ENCODE measurements at places on chromosomes 7 and 10. TPM values are rescaled to one million over a fixed set of nuclear protein-coding genes. Genes with fewer than 3 reads are reported as not detected.

FKBP6 gene
- not detected for total RNA-seq

TFEC gene
- total RNA-seq: not detected

CACNA2D1 gene
- not detected for total RNA-seq

TSC22D4 gene
- 36.0 TPM for total RNA-seq

EVX1 gene
- not detected for total RNA-seq

HOXA10 gene
- total RNA-seq: 3.9 TPM

DNAJC12 gene
- 9.5 TPM for total RNA-seq

RPEL1 gene
- not detected for total RNA-seq

SSC4D gene
- total RNA-seq: 0.42 TPM

TUBB8 gene
- total RNA-seq: not detected

PCBD1 gene
- 40.3 TPM for total RNA-seq

GIMAP1 gene
- total RNA-seq: not detected

ICA1 gene
- total RNA-seq: 26.3 TPM

UCMA gene
- not detected for total RNA-seq

FBXL15 gene
- total RNA-seq: 11.1 TPM

ARF5 gene
- total RNA-seq: 133 TPM

ITPRID1 gene
- not detected for total RNA-seq

OR2A42 gene
- not detected for total RNA-seq

MET gene
- 129 TPM for total RNA-seq

GIMAP7 gene
- not detected for total RNA-seq

VIPR2 gene
- not detected for total RNA-seq

TUBAL3 gene
- 0.22 TPM for total RNA-seq

LRRC18 gene
- not detected for total RNA-seq

FAM24B gene
- total RNA-seq: 17.1 TPM

SCART1 gene
- 1.3 TPM for total RNA-seq

TMEM168 gene
- total RNA-seq: 32.5 TPM

MACC1 gene
- total RNA-seq: 0.14 TPM

PDZD7 gene
- total RNA-seq: 0.58 TPM

AASS gene
- total RNA-seq: 18.4 TPM

SLC18A3 gene
- not detected for total RNA-seq

SERPINE1 gene
- 56.7 TPM for total RNA-seq

NEUROG3 gene
- not detected for total RNA-seq

CYP2C18 gene
- not detected for total RNA-seq

SHH gene
- not detected for total RNA-seq

MMRN2 gene
- 1.5 TPM for total RNA-seq

CLRN3 gene
- not detected for total RNA-seq

PCLO gene
- 2.0 TPM for total RNA-seq

TMEM229A gene
- total RNA-seq: not detected

TRIL gene
- total RNA-seq: not detected

TMEM213 gene
- total RNA-seq: not detected

CLDN3 gene
- not detected for total RNA-seq

FGFR2 gene
- 3.0 TPM for total RNA-seq
